ENCODE measurements at places on chromosomes 12 and 14.

DNA sequence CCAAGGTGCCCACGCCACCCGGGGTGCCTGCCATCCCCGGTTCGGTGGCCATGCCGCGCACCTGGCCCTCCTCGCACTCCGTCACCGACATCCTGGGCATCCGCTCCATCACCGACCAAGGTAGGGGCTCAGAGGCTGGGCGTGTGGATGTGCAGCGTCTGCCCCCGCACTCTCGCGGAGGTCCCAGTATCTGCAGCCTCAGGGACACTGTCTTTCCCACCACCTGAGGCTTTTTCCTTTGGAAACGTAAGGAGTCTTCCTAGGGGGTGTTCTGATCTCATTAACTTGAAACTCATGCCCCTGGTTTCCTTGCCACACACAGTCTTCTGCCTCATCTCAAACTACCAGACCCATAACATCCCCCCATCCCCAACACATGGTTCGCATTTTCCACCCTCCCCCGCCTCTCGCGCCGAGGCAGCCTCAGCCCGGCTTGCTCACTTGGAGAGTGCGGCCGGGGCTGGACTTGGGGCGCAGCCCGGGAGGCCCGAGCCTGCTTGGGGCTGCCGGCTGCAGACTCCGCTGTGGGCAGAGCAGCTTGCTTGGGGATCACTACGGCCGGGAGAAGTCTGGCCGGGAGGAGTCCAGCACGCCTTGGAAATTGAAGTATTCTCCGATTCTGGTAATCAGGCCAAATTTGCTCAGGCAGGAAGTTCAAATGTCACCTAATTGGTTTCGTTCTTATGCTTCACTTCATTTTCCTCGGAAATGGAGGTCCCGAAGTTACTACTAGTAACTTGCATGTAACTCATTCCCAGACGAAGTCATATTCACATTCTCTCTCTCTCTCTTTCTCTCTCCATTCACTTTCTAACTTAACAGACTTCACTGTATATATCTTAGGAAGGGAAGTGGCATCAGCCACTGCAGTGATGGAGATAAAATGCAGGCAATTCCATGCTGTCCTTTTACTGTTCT is 2.0 kb downstream of the PAX9 start:
- DNase-seq, result no peak

DNA sequence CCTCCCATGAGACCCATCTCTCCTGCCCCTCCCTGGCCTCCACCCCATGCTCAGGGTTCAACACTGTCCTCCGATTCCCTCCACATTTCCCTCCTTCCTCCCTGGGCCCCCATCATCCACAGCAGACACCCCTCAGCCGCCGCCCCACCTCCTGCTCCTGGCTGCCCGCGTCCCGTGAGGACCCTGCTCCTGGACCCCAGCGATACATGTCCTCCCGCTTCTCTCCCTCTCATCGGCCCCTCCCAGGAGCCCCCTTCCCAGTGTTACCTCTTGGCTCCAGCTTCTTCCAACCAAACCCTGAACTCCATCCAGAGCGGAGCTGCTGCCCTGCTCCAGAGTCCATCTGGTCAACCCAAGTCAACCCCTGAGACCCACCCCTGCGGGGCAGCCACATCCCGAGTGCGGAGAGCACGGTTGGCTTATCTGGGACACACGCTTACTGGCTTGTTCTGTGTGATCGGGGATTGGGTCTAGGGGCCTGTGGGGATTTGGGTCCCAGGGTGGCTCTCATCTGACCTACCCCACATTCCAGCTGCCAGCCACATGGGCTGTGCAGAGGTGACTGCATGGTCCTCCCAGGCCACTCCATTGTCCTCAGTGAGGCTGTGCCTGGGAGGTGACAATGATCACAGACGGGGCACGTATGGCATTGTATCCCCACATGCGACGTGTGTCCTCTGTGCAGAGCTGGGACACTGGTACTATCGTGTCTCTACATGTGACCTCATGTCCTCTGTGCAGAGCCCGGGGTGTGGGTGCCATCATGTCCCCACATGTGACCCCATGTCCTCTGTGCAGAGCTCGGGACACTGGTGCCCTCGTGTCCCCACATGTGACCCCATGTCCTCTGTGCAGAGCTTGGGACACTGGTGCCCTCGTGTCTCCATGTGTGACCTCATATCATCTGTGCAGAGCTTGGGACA is 333.6 kb downstream of the ADGRD1 start:
- no peak for DNase-seq

DNA sequence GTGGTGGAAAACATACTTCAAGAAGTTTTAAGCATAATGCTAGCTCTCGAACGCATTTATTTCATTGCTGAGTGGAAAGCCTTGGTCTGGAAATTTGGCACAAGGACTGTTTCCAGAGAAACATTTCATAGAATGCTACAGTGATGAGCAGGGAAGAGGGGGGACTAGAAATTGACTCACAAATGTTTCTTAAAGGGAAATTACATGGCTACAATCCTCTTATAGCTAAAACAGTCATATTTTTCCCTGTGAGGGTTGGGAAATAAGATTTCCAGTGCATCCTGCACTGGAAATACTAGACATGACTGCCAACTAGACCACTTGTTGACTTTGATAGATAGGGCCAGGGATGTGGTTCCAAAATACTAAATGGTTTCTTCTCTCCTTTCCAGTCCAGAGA is 197.3 kb upstream of the RGS6 start:
- no peak for DNase-seq

DNA sequence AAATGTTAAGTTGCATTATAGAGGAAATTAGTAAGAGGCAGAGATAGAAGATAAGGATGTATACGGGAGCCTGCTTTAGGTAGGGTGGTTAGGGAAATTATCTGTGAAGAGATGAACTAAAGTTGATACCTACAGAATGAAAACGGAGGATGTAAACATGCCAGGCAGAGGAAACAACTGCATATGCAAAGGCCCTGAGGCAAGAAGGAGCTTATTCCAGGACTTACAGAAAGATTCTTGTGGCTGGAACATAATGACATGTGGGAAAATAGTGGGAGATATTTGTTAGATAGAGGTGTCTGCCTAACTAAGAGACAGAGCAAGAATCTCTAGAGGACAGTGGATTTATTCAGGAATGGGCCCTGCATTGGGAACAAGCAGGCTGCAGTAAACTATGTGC is 16.2 kb upstream of the SERPINA1 start:
- no peak for DNase-seq

DNA sequence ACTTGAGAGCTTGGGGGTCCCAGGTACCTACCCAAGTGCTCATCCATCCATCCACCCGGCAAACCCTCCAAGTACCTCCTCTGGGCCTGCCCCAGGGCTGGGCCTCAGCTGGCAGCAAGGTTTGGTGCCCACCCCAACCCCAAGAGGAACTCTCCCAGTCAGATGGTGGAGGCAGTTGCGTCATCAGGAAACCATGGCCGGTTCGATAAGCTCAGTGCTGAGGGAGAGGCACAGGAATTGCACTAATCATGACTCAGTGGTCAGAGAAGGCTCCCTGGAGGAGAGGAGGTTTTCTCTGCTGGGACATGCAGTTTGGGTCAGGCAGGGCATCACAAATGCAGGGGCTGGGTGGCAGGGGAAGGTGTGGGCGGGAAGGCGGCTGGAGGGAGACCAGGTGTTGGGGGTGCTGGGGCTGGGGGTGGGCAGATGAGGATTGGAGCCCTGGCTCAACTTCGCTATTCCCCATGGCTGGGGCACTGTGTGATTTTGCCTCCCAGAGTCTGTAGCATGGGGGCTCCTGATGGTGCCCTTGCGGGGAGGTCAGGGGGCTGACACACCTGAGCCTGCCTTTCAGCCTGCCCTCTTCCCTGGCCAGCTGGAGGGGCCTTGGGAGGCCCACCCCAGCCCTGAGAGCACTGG is 32.2 kb downstream of the SH2B3 start:
- DNase-seq, result no peak

GRCh38 chr14:20341646-20342045 is 1.8 kb upstream of the PARP2 start:
- no peak for DNase-seq

DNA sequence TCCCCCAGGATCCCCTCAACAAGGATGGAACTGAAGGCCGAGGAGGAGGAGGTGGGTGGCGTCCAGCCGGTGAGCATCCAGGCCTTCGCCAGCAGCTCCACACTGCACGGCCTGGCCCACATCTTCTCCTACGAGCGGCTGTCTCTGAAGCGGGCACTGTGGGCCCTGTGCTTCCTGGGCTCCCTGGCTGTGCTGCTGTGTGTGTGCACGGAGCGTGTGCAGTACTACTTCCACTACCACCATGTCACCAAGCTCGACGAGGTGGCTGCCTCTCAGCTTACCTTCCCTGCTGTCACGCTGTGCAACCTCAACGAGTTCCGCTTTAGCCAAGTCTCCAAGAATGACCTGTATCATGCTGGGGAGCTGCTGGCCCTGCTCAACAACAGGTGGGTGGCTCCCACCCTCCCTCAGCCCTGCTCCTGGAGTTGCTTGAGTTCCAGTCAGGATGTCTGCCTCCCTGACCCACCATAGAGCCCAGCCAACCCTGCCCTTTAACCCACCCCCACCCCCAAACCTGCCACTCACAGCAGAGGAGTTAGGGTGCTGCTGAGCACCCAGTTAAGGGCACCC is 1.4 kb downstream of the ASIC1 start:
- DNase-seq, result no peak

All from NCI-H2081 treated with DMSO at 0.1 percent for 48 hours (cell line).